Body of pancreas (tissue), 4 donors: ENCODE measurements at places on chromosomes 12 and 14. TPM values are rescaled to one million over a fixed set of nuclear protein-coding genes. Genes with fewer than 3 reads are reported as not detected.

NINJ2 gene
- 5.6 TPM for total RNA-seq

SCFD1 gene
- total RNA-seq, result 71.9 TPM

KERA gene
- not detected for total RNA-seq

RARG gene
- 9.2 TPM for total RNA-seq

LRP1-AS gene
- total RNA-seq, result not detected

SLC25A47 gene
- not detected for total RNA-seq

MGAT4C gene
- 3.1 TPM for total RNA-seq

COCH gene
- total RNA-seq, result 4.0 TPM
